Fibroblast of pulmonary artery (primary cell): ENCODE measurements at places on chromosomes 7 and 10.

DNA sequence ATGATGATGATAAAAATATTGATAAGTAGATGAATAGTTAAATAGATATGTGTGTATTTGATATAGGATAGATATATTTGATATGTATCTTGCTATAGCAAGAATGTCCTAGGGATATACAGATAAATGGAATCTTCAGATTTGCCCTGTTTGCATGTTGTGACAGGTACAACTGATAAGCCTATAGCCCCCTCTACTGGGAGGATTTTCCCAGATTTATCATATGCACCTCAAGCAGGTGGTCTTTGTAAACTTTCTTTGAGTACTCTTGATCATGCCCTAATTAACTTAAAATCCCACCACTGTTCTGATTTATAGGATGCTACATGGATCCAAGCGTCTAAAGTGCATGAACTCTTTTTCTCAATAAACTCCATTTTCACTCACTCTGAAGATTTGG is 1050.7 kb downstream of the SORCS3 start:
- DNase-seq, result no peak

DNA sequence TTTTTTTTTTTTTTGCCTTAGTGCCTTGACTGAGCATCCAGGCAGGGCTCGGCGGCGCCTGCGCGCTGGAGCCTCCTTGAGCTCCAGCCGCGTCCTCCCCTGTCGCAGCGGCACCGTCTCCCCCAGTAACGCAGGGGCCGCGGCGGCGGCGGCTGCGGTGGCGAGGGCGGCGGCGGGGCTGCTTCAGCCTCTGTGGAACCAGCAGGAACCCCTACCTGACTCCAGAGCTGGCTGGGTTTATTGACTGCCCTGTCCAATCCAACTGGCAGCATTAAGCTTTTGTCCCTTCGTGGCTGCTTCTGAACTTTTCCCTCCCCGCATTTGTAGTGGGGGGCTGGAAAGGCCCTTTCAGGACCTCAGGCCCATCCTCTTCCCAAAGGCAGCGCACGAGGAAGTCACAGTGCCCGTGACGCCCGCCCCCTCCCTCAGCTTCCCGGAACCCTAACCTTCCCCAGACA is at the start of gene GPR85:
Gene GPR85 (minus strand): TSS at position 397 of the 458 bp plus-strand sequence. CDS start 2,106 bp downstream, outside the sequence.
- DNase-seq, result peak; percentile 62

GRCh38 chr10:18377898-18378297 is 237.7 kb downstream of the CACNB2 start:
- no peak for DNase-seq

DNA sequence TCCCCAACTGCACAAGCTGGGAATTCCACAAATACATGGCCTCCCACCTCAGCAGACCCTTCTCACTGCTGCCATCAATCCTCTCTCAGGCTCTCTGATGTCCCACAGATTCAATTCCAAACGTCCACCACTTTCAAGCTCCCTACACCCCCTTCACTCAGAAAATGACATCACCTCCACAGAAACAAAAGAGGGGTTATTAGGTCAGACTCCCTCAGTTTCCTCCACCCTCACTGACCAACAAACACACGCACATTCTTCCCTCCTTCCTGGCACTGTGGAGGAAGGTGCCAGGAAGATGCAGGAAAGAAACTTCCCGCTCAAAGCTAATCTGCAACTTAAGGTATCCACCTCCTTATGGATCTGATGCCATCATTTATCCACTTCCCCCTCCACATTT is 18.3 kb downstream of the ZNF438 start:
- DNase-seq, result no peak

- DNase-seq, result no peak
Measured at GRCh38 chr10:842795-843194, 88.7 kb downstream of the LARP4B start.

DNA sequence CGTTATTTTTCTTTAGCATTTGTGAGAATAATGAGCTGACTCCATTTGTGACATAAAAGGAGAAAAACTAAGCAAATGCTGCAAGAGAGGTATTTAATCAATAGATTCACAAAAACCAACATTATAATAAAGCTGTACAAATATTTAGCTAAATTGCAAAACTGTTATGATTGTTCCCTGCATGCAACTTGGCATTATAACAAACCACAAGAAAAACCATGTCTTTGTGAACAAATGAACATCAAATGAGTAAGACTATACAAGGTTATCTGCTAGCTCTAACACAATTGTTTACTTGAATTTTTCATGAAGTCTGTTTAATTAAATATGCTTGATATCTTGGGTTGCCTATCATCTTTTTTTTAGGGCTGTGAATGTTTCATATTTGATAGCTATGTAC is 50.8 kb upstream of the PPP1R9A start:
- DNase-seq, result no peak

DNA sequence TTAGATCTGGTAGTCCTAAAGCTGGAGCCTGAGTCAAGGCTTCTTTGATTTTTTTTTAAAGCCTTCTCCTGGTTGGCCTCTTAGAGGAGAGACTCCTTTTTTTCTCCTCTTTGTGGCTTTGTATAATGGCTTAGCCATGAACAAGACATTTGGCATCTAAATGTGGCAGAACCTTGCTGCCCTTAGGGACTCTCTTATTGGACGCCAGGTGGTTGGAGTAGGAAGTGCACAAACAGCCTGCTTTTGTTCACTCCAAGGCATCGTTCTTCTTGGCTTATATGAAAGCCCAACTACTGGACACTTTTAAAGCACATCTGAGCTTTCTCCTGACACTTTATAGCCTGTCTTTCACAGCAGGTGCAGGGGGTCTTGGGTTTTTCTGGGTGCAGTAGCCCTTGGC is 25.0 kb downstream of the ZPBP start:
- peak; percentile 6 for DNase-seq

GRCh38 chr10:88661018-88661417 is 3.2 kb upstream of the LIPF start:
- no peak for DNase-seq

GRCh38 chr10:78623578-78624215 is 445.1 kb upstream of the ZMIZ1 start:
- DNase-seq, result peak; percentile 45

DNA sequence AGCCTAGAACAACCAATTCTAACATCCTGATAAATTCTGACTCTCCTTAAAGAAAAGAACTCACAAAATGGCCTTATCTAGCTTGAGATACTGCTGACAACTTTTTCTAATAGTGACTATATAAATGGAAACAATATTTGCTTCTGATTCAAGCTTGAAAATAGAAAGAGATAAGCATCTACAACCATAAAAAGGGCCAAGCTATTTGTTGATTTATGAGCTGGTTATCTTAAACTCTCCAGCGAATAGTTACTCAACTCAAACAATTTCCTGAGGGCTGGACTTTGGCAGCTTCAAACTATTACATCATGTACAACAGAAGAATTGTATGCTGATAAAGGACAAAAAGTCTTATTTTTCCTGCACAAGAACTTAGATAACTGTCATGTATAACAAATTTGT is 4.6 kb downstream of the USP54 start:
- DNase-seq, result peak; percentile 83

GRCh38 chr10:14146501-14146900 is 184.2 kb downstream of the FRMD4A start:
- no peak for DNase-seq
